IPS DF 19.7 (cell line): ENCODE measurements at places on chromosomes 2 and 18.

GRCh38 chr2:122191331-122191730 is 435.9 kb downstream of the TSN start:
- DNase-seq, result peak; percentile 15

DNA sequence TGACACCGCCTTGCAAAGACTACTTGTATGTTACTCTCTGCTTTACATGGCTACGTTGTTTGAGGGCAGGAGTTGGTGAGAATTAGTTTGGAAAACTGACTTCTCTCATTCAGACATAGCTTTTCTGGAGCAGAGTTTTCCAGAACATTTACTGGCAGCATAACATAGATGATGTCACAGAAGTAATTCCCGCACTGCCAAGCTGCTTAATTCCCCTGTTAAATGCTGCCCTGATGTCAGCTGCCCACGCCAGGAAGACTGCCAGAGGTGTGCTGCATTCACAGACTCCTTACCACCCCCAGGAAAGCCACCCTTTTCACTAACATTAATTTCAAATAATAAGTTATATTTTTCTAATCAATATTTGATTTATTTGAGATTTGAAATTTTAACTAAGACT is 24.7 kb upstream of the PTPN2 start:
- no peak for DNase-seq

- no peak for DNase-seq
Observed at GRCh38 chr18:76573325-76574025, 78.4 kb upstream of the ZNF516 start.

DNA sequence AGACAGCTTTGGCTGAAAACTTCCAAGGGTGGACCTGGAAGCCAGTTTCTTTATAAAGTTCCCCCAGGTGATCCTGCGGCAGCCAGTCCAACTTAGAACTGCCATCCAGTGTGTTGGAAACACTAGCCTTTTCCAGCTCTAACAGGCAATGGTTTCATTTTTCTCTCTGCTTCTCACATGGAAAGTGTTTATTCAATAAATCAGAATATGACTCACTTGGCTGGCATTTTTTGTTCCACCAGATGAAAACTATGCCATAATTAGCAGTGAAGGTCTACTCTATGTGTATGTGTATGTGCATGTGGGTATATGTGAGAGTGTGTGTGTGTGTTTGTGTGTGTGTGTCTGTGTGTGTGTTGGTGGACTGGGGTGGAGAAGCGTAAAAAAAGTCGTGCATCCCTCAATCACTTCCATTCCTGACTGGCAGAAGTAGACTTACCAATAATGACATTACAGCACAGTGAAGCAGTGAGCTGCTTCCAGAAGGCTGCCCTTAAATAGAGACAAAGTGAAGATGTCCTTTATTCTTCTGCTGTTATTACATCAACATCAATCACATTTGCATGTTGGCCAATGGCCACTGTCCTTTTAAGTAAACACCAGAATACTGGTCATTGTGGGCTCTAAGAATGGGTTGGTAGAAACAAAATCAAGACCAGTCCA is 90.9 kb upstream of the SETBP1 start:
- no peak for DNase-seq

- no peak for DNase-seq
Observed at GRCh38 chr18:70456376-70456775, 167.5 kb downstream of the SOCS6 start.

- no peak for DNase-seq
Observed at GRCh38 chr2:54755641-54756326, 32.3 kb downstream of the EML6 start.

GRCh38 chr2:9652898-9653479 is 22.2 kb upstream of the YWHAQ start:
- no peak for DNase-seq

DNA sequence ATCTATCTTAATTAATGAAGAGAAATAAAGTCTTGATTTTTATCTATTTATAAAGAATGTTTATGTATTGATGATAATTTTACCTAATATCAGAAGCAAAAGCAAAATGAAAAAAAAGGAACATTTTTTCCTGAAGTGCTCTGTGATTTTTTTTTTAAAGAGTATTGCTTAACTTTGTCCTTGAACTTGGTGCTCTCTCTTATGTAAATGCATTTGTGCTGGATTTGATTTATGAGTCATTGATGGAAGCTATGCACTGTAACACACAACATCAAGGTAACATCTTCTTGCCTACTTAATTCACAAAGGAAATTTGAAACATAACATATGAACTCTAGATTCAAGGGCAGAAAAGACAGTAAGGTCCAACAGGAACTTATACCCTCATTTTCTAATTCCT is 312.9 kb upstream of the CDH19 start:
- DNase-seq, result no peak

DNA sequence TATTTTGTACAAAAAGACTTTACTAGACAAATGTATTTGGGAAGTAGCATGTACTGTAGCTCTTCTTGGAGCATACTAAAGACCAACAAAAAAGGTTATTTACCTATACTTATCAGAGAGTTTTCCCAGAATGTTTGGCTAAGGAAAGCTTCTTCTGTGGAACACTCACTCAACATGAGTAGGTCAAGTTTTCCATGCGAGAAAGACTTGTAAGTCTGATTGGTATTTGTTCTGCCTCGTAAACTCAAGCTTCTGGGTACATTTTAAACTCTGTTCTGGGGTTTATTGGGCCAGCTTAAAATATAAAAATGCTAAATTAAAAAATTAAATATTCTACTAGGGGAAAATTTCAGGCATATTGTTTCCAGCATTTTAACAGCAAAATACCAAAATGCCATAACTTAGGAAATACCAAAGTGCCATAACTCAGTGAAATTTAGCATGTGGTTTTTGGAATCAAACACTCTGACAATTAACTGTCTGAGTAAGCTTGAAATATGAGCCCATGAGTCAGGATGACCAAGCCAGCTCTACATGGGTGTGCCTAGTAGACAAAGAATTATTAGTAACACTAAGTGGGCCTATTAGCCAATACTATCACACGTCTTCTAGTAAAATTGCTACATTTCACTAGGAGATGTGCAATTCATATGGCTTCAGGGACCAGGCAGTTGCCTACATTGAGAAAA is 47.3 kb upstream of the SERPINE2 start:
- DNase-seq, result no peak

DNA sequence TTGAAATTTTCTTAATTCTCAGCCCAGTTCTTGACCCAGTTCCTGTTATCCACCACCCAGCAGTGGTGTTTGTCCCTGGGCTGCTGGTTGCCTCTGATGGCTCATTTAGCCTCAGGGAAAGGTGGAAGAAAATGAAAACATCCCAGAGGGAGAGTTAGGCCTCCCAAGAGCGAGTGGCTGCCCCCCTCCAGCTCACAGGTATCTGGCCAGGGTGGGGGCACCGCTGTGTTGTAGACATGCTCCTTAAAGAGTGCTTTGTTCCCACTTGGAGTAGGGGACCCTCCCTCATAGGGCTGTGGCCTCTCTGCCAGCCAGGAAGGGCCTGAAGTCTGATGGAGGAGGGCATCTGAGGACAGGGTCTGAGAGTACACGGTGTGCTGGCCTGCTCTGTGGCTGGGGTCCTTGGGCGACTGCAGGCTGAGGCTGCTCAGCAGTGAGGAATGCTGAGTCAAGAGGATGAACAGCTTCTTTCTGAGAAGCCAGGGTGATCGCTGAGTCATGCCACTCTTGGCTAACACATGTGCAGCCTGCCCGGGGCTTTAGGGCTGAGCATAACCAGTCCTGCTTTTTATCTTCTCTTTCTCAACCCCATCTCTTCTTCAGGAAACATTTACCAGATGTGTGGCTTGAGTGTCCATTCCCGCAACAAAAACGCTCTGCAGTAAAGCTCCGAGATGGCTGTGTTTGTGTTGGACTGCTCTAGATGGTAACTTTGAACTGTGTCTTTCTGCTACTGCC is 72.3 kb downstream of the IL1R2 start:
- peak; percentile 3 for DNase-seq

GRCh38 chr2:209929369-209929768 is 73.1 kb upstream of the RPE start:
- DNase-seq, result no peak

DNA sequence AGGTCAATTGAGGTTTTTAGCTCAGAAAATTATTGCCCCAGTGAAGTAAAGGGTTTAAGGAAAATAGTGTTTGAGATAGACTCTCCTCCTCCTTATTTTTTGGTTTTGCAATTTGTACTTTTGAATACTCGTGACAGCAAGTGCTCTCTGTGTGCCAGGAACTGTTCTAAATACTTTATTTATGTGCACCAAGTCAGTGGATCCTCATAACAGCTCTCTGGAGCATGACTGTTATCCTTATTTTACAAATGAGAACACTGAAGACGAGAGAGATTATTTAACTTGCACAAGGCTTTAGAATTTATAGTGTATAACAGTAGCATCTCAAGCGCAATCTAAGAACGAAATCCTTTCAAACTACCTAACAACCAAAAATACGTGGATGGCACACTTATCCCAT is 24.7 kb downstream of the BABAM2 start:
- no peak for DNase-seq

DNA sequence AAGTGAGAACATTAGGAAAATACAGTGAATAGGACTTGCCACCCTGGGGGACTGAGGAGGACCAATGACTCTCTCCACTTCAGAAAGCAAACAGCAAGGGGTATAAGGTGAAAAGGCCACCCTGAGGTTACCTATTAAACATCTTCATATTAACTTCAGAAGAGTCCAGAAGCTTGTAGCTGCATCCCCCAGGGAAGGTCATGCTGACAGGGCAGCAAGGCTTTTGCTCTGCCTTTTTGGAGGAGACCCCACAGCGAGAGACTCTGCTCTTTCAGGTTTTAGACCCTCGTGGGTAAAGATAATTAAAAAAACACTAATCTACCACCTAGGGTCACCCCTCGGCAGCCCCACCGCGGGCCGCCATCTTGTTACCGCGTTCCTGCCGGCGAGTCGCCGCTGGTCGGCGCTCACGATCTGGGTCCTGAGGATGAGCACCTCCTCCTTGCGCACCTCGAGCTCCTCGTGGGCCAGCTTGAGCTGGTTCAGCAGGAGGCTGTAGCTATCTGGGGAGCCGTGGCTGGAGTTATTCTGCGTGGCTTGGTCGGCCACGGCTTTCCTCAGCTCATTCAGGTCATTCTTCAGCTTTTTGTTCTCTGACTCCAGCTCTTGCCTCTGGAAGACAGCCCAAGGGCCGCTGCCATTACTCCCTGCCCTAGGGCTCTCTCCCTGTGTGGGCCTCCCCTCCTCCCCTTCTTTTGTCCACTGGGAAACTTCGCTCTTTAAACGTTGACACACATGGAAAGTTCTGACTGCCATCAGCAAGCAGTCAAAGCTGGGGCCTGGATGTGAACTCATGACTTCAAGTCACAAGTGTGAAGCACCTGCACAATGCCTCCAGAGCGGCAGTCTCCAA is 50.7 kb upstream of the ACAA2 start:
- no peak for DNase-seq

DNA sequence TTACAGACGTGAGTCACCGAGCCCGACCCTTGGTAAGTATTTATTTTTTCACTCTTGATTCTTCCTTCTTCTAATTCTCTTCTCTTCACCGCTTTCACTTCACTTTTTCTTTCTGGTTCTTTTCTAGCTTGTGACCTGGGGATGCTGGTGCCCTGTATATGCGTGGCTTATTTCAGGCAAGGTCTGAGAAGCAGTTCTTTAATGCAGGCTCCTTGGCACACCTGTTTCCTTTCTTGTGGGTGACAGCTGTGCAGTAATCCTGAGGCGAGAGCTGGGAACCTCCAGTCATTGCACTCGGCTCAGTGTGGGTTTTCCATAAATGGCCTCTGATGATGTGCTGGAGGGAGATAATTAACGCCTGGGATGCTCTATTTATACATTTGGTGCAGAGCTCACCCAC is 193.8 kb downstream of the TSN start:
- no peak for DNase-seq

- DNase-seq, result no peak
Observed at GRCh38 chr2:168032091-168032490, 215.3 kb downstream of the STK39 start.

DNA sequence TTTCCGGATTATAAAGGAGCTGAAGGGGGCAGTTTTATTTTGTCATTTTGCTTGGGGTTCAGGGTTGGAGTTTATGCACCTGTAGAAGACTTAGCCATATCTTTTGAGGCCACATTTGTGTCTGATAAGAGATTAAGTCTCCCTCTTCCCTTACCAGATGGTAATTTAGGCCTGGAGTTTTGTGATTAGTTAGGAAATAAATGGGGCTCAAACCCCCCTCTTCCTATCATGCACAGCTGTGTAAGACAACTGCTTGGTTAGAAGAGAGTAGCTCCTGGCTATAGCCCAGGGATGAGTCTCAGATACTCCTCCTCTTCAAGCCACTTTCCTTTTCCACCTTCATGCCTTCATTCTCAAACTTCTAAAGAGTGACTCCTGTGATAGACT is 802 bp upstream of the SAP130 start:
- DNase-seq, result no peak

DNA sequence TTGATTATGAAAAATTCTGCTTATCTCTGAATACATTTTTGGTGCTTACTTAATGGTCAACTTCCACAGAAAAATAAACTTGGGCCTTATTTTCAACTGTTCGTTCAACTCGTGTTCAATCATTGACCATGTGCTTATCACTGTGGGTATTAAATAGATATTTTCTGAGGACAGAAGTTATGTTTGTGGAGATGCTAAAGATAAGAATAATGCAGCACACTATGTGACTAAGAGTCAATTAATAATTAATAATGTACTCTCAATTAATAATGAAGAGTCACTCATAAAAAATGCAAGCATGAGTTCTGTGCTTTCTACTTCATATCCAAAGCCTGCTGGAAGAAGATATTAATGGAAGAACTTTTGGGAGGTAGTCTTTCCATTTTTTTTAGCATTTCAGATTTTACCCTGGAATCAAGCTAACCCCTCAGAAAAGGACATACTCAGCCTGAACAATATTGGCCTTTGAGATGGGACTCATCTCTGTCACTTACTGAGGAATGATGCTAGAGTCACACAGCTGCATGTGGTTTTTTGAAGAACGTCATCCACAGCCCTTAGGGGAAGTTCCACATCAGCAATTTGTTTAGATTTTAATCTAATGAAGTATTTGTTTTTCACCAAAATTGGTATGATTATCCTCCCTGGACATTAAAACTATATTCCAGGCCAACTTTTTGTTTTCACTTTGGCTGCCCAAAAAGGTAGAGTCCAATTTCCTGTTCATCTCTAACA is 191.9 kb upstream of the CRIM1 start:
- no peak for DNase-seq

GRCh38 chr2:34162231-34162630 is 563.1 kb upstream of the FAM98A start:
- no peak for DNase-seq

DNA sequence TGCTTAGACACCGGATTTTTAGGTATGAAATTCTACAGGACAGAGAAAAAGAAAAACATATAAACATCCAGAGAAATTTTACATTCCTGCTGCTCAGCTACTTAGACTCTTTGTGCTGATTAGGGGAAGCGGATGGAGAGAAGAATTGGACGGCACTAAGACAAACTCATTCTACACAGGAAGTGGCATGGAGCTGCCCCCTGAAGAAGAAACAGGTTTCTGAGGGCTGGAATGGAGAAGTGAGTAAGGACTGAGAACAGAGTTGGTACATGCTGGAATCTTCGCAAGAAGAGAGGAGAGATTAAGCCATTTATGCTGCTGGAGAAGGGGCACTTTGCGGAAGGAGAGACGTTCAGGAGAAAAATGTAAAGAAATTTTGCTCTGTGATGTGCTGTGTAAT is 253.0 kb upstream of the ERBB4 start:
- no peak for DNase-seq
